ENCODE measurements at places on chromosomes 3 and 15. TPM values are rescaled to one million over a fixed set of nuclear protein-coding genes. Genes with fewer than 3 reads are reported as not detected.

The SEMA7A gene
- 3.8 TPM for total RNA-seq

The CCNB2 gene
- total RNA-seq = 96.3 TPM

The RSRC1 gene
- total RNA-seq = 38.8 TPM

The ADGRG7 gene
- not detected for total RNA-seq

The CAV3 gene
- not detected for total RNA-seq

The SEMA6D gene
- not detected for total RNA-seq

The OR5K2 gene
- not detected for total RNA-seq

The MESD gene
- total RNA-seq = 34.5 TPM

The DLEC1 gene
- 4.2 TPM for total RNA-seq

The ZNF385D gene
- total RNA-seq = not detected

The FEZF2 gene
- not detected for total RNA-seq

The RAB43 gene
- 46.3 TPM for total RNA-seq

The WNT7A gene
- 0.13 TPM for total RNA-seq

The CD47 gene
- total RNA-seq = 161 TPM

The FBXO40 gene
- not detected for total RNA-seq

The BUB1B gene
- total RNA-seq = 73.8 TPM

The GRAMD2A gene
- total RNA-seq = not detected
